CD4-positive, alpha-beta T cell (primary cell): ENCODE measurements at places on chromosomes 1 and 21.
A peak's percentile ranks its signal among the peaks of the same experiment; 100 is the strongest.

DNA sequence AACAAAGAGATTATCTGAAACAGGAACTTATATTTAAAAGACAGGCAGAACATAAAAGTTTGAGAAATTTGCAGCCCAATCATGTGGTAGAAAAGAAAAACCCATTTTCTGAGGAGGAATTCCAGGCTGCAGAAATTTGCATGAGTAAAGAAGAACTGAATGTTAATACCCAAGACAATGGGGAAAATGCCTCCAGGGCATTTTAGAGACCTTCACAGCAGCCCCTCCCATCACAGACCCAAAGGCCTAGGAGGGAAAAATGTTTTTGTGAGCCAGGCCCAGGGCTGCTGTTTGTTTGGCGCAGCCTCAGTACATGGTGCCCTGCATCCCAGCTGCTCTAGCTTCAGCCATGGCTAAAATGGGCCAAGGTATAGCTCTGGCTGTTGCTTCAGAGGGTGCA, 554.3 kb upstream of the CHRM3 start:
- DNase-seq, result no peak

DNA sequence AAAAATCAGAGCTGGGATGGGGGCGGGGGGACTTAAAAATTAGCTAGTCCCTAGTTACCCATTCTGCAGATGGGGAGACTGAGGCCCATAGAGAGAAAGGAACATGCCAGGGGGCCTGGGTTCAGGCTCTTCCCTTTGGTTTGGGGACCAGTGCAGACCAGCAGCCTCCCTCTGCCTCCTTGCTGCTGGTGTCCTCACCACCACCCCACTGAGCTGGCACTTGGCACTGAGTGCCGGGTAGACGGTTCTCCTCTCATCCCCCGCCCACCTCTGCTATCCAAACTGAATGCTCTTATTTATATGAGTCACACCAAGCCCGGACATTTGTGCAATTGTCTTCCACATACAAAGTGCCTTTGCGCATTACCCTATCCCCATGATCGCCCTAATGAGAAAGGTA, 39.2 kb downstream of the CAMK2N1 start:
- no peak for DNase-seq

DNA sequence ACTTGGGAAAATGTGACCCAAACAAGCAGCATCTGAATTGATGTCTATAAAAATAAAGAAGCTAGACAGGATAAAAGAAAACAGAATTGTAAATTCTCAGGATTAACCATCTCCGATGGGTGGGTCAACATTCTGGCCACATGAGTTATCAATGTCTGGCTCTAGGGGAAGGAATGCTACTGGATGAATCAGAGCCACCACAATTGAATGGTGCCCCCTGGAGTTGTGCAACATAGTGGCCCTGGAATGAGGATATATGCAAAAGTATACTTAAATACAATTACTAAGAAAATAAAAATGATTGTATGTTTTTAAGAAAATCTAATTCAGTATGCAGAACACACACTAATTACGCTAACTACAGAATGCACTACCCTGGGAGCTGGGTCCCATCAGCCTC, 185.6 kb downstream of the TGFBR3 start:
- no peak for DNase-seq

GRCh38 chr1:183279835-183280234, 93.8 kb downstream of the LAMC2 start:
- no peak for DNase-seq

- DNase-seq, result peak; percentile 1
These were observed 895 bp upstream of the UBR4 start for GRCh38 chr1:19210772-19211549.

DNA sequence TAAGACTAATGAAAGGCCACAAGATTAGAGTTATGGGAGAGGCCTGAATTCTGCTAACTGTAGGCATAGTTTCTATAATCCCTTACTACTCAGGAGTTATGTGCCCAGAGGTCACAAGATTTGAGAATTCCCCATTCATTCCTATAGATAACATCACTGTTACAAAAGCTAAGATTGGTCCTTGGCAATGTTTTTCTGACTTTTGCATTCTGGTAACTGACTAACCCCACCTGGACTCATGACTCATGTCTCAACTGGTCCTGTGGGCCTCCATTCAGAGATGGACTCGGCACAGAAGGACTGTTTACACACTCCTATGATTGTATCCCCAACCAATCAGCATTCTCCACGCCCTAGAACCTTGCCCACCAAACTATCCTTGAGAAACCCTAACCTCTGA, 249.0 kb upstream of the ZP4 start:
- DNase-seq, result no peak

GRCh38 chr1:215458104-215458503, 109.0 kb upstream of the KCTD3 start:
- no peak for DNase-seq

DNA sequence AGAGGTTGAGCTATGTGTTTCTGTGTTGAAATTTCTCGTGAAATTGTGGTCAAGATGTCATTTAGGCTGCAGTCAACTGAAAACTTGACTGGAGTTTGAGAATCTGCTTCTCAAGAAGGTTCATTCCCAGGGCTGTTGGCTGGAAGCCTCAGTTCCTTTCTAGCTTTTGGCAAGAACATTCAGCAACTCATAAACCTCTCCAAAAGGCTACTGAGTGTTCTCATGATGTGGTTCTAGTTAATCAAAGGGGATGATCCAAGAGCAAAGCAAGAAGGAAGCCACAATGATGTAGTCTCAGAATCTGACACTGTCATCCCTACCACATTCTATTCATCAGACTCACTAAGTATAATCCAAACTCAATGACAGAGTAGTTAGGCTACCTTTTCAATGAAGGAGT, 66.6 kb downstream of the SPATA6 start:
- DNase-seq, result no peak

DNA sequence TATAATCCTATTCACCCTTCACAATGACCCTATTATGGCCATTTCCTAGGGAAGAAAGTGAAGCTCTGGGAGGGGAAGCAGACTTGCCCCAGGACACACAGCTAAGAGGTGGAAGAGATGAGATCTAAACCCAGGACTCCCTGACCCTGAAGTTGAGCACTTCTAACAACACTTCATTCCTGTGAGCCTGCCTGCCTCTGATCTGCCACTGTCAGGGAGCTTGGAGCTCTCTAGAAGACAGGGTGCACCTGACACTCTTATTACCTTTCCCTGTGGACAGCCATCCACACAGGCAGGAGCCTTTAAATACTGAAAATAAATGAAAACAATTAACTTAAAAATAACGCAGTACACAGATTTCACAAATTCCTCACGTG, 599 bp downstream of the MKNK1 start:
- DNase-seq, result no peak

- no peak for DNase-seq
These were observed 133.9 kb upstream of the NFIA start for GRCh38 chr1:60948486-60948885.

DNA sequence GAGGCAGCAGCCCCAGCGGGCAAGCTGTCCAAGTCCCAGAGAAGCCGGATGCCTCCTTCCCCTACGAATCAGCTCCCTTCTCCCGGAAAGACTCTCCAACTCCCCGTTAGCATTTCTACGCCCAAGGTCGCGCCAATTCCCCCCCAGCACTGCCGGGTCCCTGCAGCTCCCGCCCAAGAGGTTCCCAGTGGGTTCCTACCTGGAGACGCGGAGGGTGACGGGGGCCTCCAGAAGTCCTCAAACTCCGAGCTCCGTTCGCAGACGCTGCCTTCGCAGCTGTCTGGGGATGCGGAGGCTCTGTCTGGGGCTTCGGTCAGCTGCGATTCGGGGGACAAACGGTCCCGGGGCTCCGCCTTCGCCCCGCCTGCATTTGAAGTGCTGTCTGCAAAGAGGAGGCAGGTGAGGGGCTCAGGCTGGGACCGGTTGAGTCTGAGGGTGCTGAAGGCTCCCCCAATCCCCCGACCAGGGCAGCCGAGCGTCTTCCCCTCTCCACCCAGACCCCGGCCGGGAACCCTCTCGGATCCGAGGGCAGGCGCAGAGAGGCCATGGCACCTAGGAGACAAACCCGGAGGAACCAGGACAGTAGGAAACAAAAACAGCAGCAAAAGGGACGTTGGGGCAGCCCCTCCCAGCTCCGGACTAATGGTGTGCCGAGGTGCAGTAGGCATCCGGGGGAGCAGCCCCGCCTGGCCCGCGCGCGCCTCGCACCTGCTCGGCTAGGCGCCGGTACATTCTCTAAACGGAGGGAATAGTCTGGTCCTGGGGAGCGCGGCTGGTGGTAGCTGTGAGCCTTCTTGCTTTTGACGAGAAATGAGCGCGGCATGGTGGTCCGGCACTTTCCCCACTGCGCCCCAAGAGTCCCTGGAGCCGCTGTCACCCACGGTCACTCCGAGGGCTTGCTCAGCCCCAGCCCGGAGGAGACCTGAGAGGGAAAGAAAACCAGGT, 3.8 kb downstream of the GFI1 start:
- DNase-seq, result peak; percentile 56

GRCh38 chr1:37071829-37072228, 37.5 kb upstream of the GRIK3 start:
- no peak for DNase-seq

GRCh38 chr1:1876335-1876930, 14.5 kb downstream of the GNB1 start:
- no peak for DNase-seq

GRCh38 chr1:213657013-213657412, 330.8 kb upstream of the PROX1 start:
- no peak for DNase-seq

- no peak for DNase-seq
These were observed 105.2 kb downstream of the MRPL39 start for GRCh38 chr21:25501996-25502665.

GRCh38 chr21:14499316-14499715, 46.8 kb downstream of the SAMSN1 start:
- no peak for DNase-seq

DNA sequence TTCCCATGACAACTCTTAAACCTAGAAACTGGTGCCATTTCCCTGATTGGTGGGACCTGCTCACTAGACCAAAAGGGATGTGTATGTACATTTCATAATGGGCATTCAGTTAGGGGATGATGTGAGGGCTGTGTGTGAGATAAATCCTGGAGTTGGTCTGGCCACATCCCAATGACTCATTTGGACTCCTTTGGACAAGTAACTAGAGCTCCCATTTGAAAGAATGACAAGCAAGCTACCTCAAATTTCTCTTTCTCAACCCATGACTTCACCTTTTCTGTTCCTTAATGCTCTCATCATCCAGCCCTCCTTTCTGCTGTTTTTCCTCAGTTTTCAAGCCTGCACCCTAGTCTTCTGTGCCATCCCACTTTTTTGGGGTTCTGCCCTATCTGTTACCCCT, 27.9 kb downstream of the EBNA1BP2 start:
- no peak for DNase-seq

- no peak for DNase-seq
These were observed 28.1 kb upstream of the CSF1 start for GRCh38 chr1:109882288-109883245.

GRCh38 chr1:2239384-2239985, 11.4 kb downstream of the SKI start:
- no peak for DNase-seq

GRCh38 chr1:35899941-35900340, 16.9 kb downstream of the AGO1 start:
- DNase-seq, result no peak
